Stimulated activated naive CD4-positive, alpha-beta T cell (primary cell): ENCODE measurements at places on chromosomes 12 and 14.
A peak's percentile ranks its signal among the peaks of the same experiment; 100 is the strongest.

GRCh38 chr12:75782069-75782581 lies 249.5 kb downstream of the PHLDA1 start:
- no peak for DNase-seq

- no peak for DNase-seq
Measured at GRCh38 chr12:79250960-79251755, 386.6 kb downstream of the SYT1 start.

- no peak for DNase-seq
Measured at GRCh38 chr14:100741966-100742365, 15.3 kb downstream of the DLK1 start.

DNA sequence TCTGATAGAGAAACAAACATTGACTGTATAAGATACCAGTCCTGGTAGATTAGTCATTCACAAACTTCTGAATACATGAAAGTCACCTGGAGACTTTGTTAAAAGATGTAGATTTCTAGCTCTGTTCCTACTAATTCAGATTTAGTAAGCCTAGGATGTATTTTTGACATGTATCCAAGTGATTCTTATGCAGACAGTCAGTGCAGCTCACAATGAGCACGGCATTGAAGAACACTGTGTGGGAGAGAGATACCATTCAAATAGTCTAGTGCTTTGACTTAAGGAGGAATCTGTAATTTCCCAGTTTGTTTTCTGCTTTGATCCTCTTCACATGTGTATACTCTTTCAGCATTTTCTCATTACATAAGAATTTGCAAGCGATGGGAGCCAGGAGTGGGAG lies 68.7 kb upstream of the STXBP6 start:
- DNase-seq: no peak

- no peak for DNase-seq
Measured at GRCh38 chr12:63905544-63905943, 61.0 kb downstream of the SRGAP1 start.

GRCh38 chr12:75236206-75236605 lies 26.6 kb upstream of the KCNC2 start:
- DNase-seq: no peak

GRCh38 chr12:33752854-33753253 lies 269.4 kb upstream of the ALG10 start:
- DNase-seq: no peak

GRCh38 chr12:110280392-110280778 lies 662 bp upstream of the ATP2A2 start:
- DNase-seq: peak; percentile 34

DNA sequence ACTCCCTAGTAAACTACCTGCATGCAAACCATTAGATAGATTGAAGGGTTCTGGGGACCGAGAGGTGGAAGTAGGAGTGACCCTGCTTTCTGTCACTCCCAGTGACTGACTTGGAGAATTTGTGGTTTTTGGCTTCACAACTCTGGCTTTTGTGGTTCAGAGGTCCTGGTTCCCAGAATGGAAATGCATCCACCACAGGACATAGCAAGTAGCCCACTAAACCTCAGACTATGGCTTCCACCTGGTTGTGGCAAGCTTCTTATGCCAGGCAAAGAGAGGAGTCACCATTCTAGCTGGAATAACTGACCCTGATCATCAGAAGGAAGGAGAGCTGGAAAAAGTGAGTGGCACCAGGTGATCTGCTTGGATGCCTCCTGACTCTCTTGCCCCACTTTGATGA lies 162.4 kb upstream of the TMEM260 start:
- no peak for DNase-seq

GRCh38 chr12:28286352-28286751 lies 96.1 kb downstream of the CCDC91 start:
- DNase-seq: no peak

DNA sequence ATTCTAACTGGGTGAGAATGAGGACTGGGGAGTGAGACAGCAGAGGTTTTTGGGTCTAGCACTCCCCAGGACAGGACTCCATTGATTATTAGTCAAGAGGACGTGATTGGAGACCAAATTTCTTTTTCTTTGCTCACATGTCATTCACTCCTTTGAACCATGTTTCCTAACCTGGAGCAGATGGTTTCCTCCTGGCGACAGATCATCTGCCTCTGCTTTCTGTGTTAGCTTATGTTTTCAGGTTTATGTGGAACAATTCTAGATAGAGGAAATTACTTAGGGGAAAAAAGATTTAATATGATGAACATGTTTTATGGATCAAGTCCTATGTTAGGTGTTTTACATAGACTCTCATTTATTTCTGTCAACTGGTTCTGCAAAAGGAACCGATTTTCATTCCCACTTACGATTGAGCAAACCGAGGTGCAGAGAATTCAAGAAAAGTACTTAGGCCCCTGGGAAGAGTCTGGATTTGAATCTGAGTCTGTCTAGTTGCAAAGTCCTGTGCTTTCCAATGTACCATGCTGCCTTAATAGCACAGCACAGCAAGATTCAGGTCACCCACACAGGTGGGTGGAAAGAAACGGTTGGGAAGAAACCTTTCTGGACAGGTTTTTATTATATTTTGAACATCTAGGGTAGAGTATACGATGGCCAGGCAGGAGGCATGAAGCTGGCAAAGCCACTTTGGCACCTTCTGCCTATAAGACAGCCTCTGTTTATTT lies 30.8 kb downstream of the SMOC1 start:
- DNase-seq: no peak

DNA sequence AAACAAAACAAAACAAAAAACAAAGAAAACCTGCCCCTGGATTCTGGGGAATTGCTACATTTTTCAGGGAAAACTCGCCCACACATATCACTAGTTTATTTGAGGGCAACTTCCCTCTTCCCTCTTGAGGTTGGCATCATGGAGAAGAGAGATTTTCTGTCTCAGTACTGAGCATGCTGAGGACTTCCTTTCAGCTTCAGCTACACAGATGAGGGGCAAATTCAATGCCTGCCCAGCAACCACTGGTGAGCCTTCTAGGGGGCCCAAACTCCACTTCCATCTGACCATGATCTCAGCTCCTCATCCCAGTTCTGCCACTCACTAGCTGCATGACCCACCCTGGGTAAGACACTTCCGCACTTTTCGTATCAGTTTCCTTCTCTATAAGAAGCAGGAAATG lies 63.1 kb upstream of the SCN8A start:
- no peak for DNase-seq

- no peak for DNase-seq
Measured at GRCh38 chr14:74035556-74035955, 16.4 kb downstream of the BBOF1 start.

DNA sequence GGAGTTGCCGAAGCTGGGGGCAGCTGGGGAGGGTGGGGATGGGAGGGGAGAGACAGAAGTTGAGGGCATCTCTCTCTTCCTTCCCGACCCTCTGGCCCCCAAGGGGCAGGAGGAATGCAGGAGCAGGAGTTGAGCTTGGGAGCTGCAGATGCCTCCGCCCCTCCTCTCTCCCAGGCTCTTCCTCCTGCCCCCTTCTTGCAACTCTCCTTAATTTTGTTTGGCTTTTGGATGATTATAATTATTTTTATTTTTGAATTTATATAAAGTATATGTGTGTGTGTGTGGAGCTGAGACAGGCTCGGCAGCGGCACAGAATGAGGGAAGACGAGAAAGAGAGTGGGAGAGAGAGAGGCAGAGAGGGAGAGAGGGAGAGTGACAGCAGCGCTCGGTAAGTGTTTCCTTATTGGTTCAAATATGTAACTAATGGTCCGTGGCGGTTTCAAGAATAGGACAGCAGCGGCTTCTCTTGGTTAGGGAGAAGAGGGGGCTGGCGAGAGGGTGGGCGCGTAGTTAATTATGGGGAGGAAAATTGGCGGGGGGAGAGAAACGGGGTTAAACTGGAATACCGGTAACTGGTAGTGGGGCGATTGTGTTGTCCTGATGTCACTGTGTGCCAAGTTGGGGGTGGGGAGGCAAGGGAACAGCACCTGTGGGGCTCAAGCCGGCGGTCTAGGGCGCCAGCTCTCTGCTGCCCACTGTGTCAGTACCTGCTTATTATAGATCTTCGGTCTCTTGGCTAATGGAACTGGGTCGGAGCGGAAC lies 8.4 kb downstream of the HOXC8 start:
- DNase-seq: no peak

DNA sequence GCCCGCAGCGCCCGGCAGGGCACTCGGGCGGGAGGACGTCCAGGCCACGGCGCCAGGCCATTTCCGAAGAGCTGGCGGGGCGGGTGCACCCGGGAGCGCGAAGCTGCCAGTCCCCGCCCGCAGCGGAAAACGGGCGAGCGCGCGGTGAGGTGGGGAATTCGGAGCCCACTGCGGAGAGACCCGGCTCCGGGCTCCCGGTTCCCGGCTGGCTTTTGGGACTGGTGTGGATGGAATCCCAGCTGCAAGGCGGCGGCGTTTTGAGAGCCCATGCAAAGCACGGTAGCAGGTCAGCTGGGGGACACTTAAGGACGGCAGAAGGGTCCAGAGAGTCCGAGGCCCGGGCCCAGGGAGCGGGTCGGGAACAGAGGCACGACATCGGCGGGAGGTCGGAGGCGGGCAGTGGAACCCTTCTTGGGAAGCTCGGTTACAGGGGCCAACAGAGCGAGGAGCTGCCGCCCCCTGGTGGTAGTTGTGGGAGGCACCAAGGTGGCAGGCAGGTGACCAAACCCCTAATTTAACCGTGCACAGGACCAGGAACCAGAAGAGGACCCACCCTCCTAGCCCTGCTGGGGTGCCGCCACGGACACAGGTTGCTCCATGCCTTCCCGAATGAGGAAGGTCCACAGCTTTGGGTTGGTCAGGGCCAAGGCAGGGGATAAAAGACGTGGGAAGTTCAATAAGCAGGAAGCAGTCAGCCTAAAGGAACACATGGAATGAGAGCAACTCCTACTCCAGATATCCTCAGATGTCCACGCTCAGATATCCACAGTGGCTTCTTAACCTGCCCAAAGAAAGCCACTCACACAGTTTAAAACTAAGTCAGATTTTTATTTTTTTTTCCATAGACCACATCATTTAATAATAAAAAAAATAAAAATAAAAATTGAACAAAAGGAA lies 685 bp upstream of the CDH24 start:
- no peak for DNase-seq

GRCh38 chr12:27711317-27711682 lies 668 bp downstream of the MRPS35 start:
- no peak for DNase-seq

GRCh38 chr12:66665435-66665985 lies 13.4 kb downstream of the GRIP1 start:
- no peak for DNase-seq

DNA sequence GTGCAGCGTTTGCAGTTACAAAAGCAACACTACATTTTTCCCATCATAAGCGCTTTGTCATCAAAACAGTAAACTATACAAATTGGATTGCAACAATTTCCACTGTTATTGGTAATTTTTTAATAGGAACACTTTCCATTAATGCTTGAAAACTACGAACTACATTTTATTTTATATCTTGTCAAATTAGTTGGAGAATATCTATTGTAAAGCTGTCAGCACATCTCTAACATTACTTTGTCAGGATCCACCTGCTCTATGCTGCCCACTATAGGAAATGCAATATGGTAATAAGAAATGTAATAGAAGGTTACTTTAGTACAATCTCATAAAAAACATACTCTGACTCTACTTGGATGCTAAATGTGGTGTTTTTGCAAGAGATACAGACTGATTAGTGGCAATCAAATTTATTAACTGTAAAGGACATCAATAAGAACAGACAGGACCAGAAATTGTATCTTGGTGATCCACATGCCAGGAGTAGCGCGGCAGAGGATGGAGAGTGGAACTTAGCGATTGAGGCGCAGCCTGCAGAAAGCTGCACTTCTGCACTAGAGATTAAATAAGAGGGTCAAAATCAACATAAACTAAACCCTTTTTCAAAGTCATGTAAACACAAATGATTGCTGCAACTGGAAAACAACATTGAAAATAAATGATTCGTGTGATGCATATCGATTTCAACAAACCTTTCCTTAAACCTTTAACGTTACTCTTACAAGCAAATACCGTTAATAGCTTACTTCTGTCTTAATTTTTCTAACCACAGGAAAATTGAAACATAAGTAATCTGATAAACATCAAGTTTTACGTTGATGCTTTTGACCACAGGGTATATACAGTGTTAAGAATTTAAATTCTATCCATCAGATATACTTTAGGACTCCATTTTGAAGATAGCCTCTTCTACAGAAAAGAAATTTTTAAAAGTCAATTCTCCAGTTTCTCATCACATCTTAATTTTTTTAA lies 3.6 kb upstream of the ARID2 start:
- peak; percentile 42 for DNase-seq

DNA sequence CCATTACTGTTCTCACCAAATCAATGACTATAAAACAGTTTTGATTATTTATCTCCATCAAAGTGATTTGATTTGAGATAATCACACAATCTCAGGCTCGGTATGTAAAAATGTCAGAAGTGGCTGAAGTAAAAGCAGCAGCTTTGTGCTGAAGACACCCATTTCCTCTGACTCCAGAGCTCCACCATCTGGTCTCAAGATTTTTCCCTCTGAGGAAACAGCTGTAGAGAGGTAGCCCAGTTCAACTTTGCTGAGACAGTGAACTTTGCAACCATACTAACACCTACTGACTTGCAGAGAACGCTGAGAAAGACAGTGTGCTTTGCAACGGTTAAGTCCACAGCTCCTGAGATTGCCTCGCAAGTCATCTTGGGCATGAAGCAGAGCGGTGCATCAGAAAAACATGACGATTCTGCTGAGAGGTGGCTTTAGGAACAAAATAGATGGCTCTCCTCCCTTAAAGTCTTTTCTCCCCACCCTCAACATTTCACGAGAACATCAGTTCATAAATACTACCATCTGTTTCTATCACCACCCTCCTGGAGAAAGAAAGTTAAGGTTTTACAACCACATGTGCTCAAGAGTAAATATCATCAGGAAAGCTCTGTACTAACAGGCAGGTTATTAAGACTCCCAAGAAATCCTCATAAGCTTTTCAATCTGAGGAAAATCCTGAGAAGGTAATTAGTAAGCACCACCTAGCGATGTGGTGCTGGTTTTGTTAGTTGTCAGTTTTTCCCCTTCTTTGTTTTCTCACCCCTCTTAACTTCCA lies 34.8 kb downstream of the HIGD1C start:
- no peak for DNase-seq

- no peak for DNase-seq
Measured at GRCh38 chr12:2481951-2482350, 312.8 kb upstream of the FKBP4 start.

GRCh38 chr14:103849151-103849886 lies 1.9 kb upstream of the PPP1R13B start:
- no peak for DNase-seq

DNA sequence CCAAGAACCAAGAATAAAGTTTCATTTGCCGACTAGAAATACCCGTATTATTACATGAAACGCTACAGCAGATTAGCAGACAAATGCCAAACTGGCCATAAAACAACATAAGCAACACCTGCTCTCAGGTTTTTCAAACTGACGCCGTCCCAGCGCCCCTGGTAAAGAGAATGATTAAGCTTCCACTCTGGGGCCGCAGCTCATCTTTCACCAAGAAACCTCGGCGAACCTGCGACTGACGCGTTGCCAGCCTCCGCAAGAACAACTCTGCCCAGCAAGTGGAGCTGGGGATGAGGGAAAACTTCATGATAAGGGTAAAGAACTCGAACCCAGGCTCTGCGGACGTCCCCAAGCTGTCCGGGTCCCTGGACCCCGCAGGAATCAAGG lies 530 bp downstream of the ARL1 start:
- peak; percentile 30 for DNase-seq

- DNase-seq: no peak
Measured at GRCh38 chr12:90064852-90065801, 356.5 kb upstream of the ATP2B1 start.

- no peak for DNase-seq
Measured at GRCh38 chr12:93107514-93108312, 178.6 kb upstream of the EEA1 start.
